ENCODE measurements at places on chromosomes 3 and 15. TPM values are rescaled to one million over a fixed set of nuclear protein-coding genes. Genes with fewer than 3 reads are reported as not detected.

LIPH gene
- total RNA-seq = not detected

- H3K4me3 ChIP-seq = no peak overlapping the region
- no peaks in the 10 kb centered on the region for H3K36me3 ChIP-seq
- no peaks in the 10 kb centered on the region for H3K4me1 ChIP-seq
- no peak for DNase-seq
- H3K27ac ChIP-seq = no peak overlapping the region
- no peaks in the 10 kb centered on the region for H3K27me3 ChIP-seq
These were observed 321.8 kb downstream of the TBC1D5 start for GRCh38 chr3:17420668-17421067.

DNA sequence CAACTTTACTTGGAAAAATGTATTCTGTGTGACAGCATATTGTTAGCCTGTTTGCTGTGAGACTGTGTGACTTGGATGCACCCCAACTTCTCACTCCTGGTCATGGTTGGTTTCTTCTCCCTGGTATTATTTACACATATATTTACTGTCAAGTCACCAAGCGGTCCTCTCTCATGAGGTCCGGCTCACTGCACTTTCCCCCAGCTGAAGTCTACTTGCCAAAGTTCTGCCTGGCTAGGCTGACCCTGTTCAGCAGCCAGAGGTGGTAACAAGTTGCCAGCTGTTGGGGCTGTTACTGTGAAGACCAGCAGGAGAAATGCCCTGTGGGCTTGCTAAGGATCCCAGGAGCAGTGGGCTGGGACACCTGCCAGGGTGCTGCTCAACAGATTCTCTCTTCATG is 337.5 kb downstream of the MFSD1 start:
- H3K4me1 ChIP-seq = no peaks in the 10 kb centered on the region
- H3K27ac ChIP-seq = no peak overlapping the region
- no peak overlapping the region for H3K4me3 ChIP-seq
- H3K36me3 ChIP-seq = no peaks in the 10 kb centered on the region

GRCh38 chr3:60010781-60011180 is 961.0 kb upstream of the CFAP20DC start:
- H3K27me3 ChIP-seq = no peaks in the 10 kb centered on the region
- H3K4me3 ChIP-seq = peak overlapping the region; percentile 40
- DNase-seq = peak; percentile 85

ITPKA gene
- 0.53 TPM for total RNA-seq

DNA sequence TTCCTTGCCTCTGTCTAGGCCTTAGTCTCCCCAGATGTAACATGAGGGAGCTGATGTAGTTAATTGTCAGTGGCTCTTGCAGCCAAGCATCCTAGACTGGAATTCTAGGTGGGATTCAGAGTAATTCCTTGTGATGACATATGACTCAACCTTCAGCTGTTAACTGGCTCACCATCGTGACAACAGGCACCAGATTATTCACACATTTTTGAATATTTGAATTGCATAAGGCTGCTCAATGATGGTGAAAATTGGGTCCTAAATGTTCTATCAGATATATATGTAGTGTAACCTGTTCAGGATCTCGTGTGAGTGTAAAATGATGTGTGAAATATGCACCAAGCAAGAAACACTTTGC is 405.1 kb downstream of the LPP start:
- no peak for DNase-seq
- H3K4me3 ChIP-seq = no peak overlapping the region
- no peak overlapping the region for H3K27ac ChIP-seq
- H3K36me3 ChIP-seq = no peaks in the 10 kb centered on the region
- peaks cover 15% of the 10 kb centered on the region for H3K4me1 ChIP-seq
- no peaks in the 10 kb centered on the region for H3K27me3 ChIP-seq

GRCh38 chr15:88882785-88883184 is 12.6 kb downstream of the HAPLN3 start:
- H3K4me1 ChIP-seq = no peaks in the 10 kb centered on the region
- H3K4me3 ChIP-seq = no peak overlapping the region
- H3K27me3 ChIP-seq = no peaks in the 10 kb centered on the region
- no peak overlapping the region for H3K27ac ChIP-seq
- H3K36me3 ChIP-seq = peaks cover 8% of the 10 kb centered on the region

HESX1 gene
- total RNA-seq = not detected

DNA sequence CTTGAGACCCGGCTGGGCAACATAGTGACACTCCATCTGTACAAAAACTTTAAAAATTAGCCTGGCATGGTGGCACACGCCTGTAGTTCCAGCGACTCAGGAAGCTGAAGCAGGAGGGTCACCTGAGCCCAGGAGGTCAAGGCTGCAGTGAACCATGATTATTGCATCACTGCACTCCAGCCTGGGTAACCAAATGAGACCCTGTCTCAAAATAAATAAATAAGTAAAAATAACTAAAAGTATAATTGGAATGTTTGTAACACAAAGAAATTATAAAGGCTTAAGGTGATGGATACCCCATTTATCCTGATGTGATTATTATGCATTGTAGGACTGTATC is 38.6 kb downstream of the MYO1E start:
- no peak overlapping the region for H3K27ac ChIP-seq
- H3K4me1 ChIP-seq = no peaks in the 10 kb centered on the region
- H3K36me3 ChIP-seq = no peaks in the 10 kb centered on the region
- DNase-seq = no peak

MAGEL2 gene
- not detected for total RNA-seq

- H3K27ac ChIP-seq = no peak overlapping the region
- no peaks in the 10 kb centered on the region for H3K4me1 ChIP-seq
- no peak for DNase-seq
- no peaks in the 10 kb centered on the region for H3K36me3 ChIP-seq
- no peaks in the 10 kb centered on the region for H3K27me3 ChIP-seq
These were observed 216.3 kb downstream of the STAG1 start for GRCh38 chr3:136535906-136536305.

ITPR1 gene
- total RNA-seq = 82.6 TPM

FAM174B gene
- 3.9 TPM for total RNA-seq

CPNE9 gene
- 0.16 TPM for total RNA-seq

DNA sequence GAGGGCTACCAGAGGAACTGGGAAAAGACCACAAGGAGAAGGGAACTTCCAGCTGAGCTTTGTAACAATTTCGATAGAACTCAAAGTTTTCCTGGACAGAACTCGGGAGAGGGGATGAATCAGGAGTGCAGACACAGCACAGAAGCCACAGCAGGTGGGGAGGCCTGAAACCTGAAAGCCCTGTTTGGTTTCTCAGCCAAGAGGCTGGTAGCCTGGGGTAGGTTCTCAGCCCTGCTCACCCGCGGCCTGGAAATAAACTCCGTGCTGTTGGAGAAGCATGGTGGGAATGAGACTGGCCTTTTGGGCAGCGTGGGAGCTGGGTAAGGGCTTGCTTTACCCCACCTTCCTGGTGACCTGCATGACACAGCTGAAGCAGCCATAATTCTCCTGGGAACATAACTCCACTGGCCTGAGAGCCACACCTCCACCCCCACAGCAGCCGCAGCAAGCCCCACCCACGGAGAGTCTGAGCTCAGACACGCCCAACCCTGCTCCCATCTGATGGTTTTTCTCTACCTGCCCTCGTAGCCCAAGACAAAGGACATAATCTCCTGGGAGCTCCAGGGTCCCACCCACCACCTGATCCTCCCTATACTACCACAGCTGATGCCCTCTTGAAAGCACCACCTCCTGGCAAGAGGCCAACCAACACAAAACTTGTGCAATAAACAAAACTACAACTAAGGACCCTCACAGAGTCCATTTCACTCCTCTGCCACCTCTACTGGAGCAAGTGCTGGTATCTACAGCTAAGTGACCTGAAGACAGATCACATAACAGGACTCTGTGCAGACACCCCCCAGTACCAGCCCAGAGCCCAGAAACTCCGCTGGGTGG is 52.5 kb upstream of the CHRM5 start:
- H3K4me1 ChIP-seq = no peaks in the 10 kb centered on the region
- no peak overlapping the region for H3K27ac ChIP-seq
- no peak overlapping the region for H3K4me3 ChIP-seq

DNA sequence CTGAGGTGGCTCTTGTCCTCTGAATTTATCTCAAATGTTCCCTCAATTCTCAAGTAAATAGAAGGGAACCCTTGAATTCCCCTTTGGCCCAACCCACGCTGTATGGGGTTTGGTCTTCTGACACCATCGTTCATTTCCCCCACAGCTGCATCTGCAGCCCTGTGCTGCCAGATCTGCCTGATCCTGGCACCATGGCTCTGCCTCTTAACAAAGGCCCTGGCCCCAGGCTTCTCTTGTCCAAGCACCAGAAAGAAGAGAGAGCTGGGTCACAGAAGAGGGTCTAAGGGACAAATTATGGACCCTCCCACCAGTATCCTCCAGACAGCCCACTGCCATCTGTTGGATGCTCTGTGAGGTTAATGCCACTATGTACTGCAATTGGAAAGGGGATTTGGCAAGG is 1.8 kb downstream of the MAP1A start:
- H3K27ac ChIP-seq = no peak overlapping the region
- no peak for DNase-seq
- peaks cover 2% of the 10 kb centered on the region for H3K4me1 ChIP-seq
- H3K27me3 ChIP-seq = peaks cover 10% of the 10 kb centered on the region
- no peaks in the 10 kb centered on the region for H3K36me3 ChIP-seq

DNA sequence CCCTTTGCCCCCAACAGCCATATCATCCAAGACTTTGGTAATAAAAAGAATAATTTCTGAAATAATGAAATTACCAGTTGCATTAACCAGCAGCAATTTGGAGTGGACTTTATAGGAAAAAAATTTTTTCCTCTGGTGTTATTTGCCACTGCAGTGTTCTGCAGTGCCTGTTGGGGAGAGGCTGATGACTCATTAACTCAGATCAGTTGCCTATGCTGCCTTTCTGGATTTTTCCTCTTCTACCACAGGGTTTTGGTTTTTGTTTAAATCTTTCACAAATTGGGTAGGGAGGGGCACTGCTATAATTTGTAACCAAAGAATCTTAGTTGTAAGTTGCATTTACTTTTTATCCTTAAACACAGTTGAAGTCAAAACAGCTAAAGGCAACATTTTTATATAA is 22.7 kb downstream of the ATP6V1A start:
- no peaks in the 10 kb centered on the region for H3K4me1 ChIP-seq
- H3K36me3 ChIP-seq = no peaks in the 10 kb centered on the region
- no peak overlapping the region for H3K27ac ChIP-seq
- no peaks in the 10 kb centered on the region for H3K27me3 ChIP-seq
- DNase-seq = no peak
- no peak overlapping the region for H3K4me3 ChIP-seq

SIDT1 gene
- total RNA-seq = 16.6 TPM

DNA sequence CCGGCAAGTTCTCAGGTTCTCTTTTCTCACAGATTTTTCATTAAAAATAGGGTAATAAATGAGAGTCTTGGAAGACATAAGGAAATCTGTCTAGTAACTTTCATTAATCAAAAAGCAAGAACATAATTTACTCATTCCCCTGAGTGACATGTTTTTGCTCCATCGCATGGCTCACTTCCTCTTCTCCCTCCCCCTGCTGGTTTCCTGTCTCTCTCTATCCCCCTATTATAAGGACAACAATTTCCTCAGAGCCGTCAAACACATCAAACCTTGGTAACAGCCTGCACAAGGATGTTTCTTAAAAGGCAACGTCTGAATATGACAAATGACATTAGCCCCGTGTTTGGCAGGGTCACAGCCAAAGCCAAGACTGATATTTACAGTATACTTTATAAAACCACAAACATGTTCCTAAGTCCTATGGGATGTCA is 1149.6 kb downstream of the IGSF11 start:
- no peak overlapping the region for H3K27ac ChIP-seq
- no peaks in the 10 kb centered on the region for H3K4me1 ChIP-seq
- no peaks in the 10 kb centered on the region for H3K36me3 ChIP-seq
- no peaks in the 10 kb centered on the region for H3K27me3 ChIP-seq
